ENCODE measurements at places on chromosomes 7 and 10.

DNA sequence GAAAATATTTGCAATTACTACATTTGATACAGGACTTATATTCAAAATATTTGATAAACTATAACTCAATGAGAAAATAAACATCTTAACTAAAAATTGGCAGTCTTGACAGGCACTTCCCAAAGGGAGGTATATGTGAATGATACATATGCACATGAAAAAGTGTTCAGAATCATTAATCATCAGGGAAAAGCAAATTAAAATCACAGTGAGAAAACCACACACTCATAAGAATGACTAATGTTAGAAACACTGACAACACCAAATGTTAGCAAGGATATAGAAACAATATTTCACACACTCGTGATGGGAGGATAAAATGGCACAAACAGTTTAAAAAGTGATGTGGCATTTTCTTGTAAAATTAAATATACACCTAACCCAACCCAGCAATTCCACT lies 4.1 kb upstream of the VPS26A start:
- no peak for DNase-seq

GRCh38 chr7:107779647-107780099 lies 23.4 kb downstream of the SLC26A3 start:
- no peak for DNase-seq

- DNase-seq = no peak
Observed at GRCh38 chr7:79719216-79719615, 265.7 kb upstream of the MAGI2 start.

GRCh38 chr10:66085906-66086305 lies 839.9 kb upstream of the LRRTM3 start:
- no peak for DNase-seq

DNA sequence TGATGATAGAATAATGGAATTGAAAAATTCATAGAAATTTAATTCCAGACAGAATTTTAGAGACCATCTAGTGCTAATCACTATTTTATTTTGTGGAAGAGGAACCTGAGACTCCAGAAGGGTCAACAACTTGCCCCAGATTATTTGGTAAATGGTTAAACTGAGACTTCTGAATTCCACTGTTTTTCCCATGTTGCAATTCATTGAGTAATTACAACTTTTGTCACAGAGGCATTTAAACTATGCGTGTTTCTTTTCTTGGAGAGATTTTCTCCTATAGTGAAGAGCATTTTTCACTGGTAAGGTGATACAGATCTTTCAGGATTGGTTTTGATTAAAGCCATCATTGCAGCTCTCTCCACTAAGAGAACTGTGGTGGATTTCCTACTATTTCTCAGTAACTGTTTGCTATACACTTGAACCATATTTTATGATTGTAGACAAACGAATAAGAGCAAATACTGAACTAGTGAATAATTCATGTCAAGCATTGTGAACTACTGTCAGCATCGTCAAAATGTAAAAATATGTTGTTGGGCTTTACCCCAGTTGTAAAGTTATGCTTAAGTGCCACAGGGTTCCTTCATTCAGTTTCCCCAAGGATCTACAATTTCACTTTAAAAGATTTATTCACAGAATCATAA lies 26.5 kb downstream of the LRGUK start:
- DNase-seq = no peak

- no peak for DNase-seq
Observed at GRCh38 chr7:25173184-25173583, 48.1 kb upstream of the CYCS start.

GRCh38 chr7:29749701-29750321 lies 56.5 kb upstream of the WIPF3 start:
- DNase-seq = no peak

- no peak for DNase-seq
Observed at GRCh38 chr10:86607674-86608073, 46.7 kb upstream of the OPN4 start.

GRCh38 chr10:73306171-73306708 lies 52.4 kb downstream of the CFAP70 start:
- no peak for DNase-seq

- DNase-seq = no peak
Observed at GRCh38 chr10:86317949-86318725, 48.5 kb downstream of the GRID1 start.

GRCh38 chr7:78864339-78864738 lies 589.1 kb downstream of the MAGI2 start:
- no peak for DNase-seq

- no peak for DNase-seq
Observed at GRCh38 chr7:105887569-105888189, 11.3 kb upstream of the ATXN7L1 start.

- DNase-seq = no peak
Observed at GRCh38 chr7:13894377-13894776, 95.1 kb downstream of the ETV1 start.

GRCh38 chr10:3631701-3632330 lies 153.2 kb downstream of the KLF6 start:
- DNase-seq = no peak

DNA sequence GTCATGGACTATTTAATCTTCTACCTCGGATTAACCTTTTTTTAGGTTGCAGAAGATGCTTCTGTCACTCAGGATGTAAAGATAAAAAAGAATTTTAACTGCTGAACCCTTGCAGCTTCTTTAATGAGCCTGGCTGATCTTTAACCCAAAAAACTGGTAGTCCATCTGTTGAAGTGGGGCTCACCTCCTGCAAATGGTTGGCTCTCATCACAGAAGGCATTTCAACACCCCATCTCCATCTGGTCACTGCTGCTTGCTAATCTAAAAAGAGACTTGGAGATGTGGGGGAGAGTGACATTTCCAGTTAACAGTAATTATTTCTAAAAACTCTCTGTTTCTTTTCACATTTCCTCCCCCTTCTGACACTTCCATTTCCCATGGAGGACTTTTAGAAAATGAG lies 208.6 kb downstream of the LHFPL3 start:
- no peak for DNase-seq

GRCh38 chr10:124106241-124106879 lies 13.0 kb upstream of the CHST15 start:
- DNase-seq = no peak

DNA sequence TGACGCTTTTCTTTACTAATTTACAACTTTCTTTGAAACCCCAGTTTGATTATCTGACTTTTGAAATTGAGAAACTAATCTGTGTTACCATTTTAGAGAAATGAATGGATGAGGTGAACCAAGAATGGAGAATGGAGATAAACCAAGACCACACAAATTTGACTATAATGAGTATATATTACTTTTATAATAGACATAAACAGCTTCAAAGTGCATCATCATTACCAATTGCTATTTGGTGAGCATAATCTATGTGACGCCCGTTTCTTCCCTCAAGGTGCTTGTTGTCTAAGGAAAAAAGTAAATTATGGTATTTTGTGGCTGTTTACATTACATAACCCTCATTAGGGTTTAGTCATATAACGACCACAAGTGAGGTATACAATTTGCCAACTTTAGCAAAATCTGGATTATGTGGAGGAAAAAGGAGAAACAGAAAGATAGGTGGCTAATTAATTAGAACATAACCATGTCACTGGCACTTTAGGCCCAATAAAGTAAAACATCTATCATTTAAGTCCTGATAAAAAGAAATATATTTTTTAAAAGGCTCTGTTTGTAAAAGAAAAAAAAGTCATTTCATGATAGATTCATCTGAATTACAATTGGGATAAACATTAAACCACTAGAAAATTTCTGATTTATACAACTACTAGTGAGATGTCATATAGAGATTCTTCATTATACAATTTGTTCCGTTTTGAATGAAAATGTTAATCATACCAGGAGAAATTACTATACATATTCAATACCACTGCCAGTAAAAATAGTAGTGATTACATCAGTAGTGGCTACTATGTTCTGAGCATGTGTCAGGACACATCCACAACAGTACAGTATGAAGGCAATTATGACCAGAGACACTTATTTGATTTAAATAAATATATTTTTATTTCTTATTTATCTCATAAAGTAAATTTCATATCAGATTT lies 118.2 kb upstream of the FAM133B start:
- DNase-seq = no peak

DNA sequence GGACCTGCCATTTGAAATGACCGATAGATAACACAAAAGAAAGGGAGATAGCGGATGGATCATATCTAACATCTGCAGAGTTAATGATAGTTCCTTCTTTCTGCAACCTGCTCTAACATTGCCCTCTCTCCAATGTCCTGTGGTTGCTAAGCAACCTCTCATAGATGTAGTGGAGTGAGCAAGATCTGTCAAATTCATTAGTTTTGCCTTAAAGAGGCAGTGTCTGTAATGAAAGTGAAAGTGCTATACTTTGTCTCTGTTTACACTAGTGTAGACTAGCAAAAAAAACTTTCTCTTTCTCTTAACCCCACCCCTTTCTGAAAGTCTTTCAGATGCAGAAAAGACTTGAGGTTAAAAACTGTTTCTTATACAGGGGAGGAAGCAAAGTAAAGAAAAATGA lies 1196.9 kb downstream of the SORCS3 start:
- no peak for DNase-seq

- DNase-seq = no peak
Observed at GRCh38 chr10:45180946-45181875, 134.2 kb downstream of the OR13A1 start.

DNA sequence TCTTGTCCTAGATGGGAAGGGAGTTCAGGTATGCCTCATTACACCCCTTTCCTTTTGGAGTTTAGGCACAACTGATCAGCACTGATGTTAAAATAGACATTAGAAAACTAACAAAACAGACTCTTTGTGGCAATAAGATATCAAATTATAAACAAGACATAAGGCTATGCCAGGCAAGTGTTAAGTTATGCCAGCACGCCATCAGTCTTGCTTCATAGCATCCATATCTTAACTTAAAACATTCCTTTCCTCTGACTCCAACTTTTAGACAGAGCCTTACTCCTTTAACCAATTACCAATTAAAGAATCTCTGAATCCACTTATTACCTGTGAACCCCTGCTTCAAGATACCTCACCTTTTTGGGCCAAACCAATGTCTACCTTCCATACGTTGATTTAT lies 126.2 kb upstream of the ETV1 start:
- DNase-seq = no peak

- no peak for DNase-seq
Observed at GRCh38 chr10:126341491-126341890, 46.8 kb downstream of the ADAM12 start.

- DNase-seq = no peak
Observed at GRCh38 chr10:44195112-44196007, 189.5 kb downstream of the CXCL12 start.

GRCh38 chr10:122490786-122491680 lies 29.7 kb downstream of the HTRA1 start:
- DNase-seq = no peak

DNA sequence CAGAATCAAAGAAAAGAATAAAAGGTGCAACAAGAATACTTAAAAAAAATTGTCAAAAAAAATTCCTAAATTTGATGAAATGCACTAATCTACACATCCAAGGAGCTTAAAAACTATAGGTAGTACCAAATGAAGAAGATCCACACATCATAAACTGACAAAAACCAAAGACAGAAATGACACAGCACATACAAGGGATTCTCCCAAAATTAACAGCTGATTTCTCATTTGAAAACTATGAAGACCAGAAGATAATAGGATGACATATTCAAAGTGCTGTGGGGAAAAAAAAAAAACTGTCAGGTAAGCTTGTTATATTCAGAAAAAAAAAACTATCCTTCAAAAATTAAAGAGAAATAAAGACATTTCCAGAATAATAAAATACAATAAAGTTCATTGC lies 618.2 kb downstream of the TNS3 start:
- DNase-seq = no peak

DNA sequence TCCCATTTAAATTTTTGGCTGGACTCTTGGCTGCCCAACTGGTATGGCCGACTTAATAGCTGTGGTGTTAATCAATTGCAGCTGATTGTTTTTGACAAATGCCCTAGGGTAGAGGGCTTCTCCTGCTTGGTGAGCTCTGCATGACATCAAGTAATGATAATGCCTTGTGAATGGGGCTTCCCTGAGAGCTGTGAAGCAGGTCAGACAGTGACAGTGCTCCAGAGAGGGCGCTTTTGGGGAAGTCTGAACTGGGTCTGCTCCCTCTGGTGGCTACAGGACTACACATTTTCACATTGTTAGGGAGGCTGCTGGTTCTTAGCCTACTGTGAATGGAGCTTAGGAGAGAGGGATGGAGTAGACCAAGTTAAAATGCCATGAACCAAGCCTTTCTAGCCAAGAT lies 98.8 kb downstream of the SDK1 start:
- peak; percentile 58 for DNase-seq

DNA sequence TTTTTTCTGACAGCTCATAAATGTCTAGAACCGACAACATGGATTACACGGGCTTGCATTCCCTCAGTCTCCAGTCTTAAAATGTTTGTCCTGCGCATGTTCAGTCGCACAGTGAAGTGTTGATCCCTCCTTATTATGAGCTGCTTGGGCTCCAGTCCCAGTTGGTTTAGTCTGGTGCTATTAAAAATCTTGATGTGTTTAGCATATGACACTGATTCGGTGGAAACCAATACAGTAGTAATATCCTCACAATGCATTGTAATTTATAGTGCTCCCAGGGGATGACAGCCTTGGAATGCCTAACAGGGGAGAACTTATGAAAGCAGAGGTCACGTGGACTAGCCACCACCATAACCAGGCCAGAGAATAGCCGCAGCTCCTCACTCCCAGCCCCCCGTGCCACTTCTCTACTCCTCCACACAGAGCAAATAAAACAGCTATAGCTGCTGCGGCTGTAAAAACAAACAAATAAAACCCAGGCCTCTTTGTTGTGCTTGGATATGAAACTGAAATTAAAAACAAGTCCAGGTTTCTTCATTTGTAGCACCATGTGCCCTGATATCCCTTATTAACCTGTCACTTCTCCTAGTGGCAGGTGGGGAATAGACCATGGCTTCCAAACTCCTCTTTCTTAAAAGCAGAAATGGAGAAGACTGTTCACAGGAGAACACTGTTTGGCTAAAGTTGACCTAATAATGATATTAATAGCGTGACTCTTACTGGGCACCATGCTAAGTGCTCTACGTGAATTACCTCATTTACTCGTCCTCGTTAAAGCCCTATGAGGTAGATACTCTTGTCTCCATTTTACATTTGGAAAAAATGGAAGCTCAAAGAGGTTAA lies 7.7 kb downstream of the DPCD start:
- no peak for DNase-seq

GRCh38 chr7:87113077-87113476 lies 39.2 kb upstream of the DMTF1 start:
- no peak for DNase-seq

GRCh38 chr10:120300513-120300912 lies 156.5 kb upstream of the PLPP4 start:
- no peak for DNase-seq

DNA sequence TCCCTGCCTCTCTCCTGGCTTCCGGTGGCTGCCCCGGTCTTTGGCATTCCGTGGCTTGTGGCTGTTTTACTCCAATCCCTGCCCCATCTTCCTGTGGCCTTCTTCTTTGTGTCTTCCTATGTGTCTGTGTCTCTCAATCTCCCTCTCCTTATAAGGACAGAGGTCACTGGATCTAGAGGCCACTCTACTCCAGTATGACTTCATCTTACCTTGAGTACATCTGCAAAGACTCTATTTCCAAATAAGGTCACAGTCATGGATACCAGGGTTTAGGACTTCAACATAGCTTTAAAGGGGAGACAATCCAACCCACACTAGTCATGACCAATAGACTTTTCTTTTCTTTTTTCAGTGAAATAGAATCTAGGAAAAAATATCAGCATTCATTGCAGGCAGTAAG lies 153.3 kb upstream of the INSYN2A start:
- no peak for DNase-seq

- no peak for DNase-seq
Observed at GRCh38 chr10:114096864-114097263, 53.2 kb downstream of the ADRB1 start.

- DNase-seq = no peak
Observed at GRCh38 chr7:26319636-26320035, 28.0 kb downstream of the SNX10 start.

GRCh38 chr7:55209366-55209765 lies 155.8 kb upstream of the LANCL2 start:
- DNase-seq = no peak

All from endothelial cell (in vitro differentiated cells).